Activated T-cell treated with anti-CD3 and anti-CD28 coated beads, Interleukin-2, amount 50 U/mL, for 4 hours (primary cell): ENCODE measurements at places on chromosomes 5 and 9.

DNA sequence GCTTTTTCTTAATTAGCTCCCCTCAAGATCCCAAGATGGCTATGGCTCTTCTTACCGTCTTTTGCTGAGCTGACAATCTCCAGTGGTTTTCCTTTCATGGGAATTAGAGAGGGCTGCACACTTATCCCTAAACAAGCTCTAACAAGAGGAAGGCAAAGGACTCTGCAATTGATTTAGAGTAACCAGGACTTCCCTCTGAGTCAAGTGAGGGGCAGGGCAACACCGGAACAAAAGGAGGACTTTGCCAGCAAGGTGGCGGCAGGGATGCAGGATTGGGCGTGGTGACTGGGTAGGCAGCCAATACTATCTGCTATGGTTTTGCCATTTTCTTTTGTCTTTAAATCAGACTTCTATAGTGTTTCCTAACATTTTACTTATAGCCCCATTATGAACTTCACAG lies 9.8 kb downstream of the SLC44A1 start:
- no peak for DNase-seq

GRCh38 chr5:126741361-126741760 lies 35.6 kb upstream of the LMNB1 start:
- no peak for DNase-seq

DNA sequence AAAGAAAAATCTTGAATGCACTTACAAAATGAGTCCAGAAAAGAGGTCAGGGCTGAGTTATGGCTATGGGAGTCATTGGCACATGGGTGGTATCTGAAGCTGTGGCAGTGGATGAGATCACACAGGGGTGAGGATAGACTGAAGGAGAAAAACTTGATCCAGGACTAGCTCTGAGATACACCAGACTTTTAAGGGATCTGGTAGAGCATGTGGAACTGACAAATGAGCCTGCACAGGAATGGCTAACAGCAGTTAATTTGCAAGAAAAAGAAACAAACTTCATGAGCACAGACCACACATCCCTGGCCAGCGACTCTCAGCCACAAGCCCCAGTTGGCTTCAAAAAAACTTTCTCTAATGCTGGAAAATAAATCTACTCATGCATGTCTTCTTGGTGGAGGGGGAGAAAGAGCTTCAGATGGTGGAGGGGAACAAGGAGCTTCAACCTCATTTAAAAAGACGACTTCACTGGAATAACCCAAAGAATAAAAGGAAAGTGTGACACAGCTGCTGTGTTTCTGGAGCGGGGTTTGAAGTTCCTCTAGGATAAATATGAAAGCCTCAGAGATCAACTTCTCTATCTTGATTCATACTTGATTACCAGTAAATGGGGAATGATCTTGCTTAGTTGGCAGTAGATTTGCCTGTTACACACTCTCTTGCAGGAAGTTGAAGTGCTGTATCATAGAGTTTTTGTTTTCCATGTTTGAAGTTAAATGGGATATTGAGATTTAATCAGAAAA lies 33.6 kb downstream of the TNFAIP8 start:
- DNase-seq = no peak

DNA sequence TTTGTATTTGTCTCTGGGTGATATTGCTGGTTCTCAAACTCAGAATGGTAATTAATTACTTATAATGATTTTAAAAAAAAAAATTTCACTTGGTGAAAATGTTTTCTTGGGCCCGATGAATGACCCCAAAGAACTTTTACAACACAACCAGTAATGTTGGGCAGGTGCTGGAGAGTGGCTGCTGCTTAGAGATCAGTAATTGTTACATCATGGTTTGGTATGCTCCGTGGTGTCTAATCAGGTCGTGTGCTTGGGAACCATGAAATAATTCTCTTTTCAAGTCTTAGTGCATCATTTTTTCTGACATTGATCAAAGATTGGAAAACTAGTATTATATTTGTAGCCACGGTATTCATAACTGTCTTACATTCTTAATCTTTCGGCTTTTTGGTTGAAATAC lies 29.3 kb downstream of the PCBD2 start:
- no peak for DNase-seq

GRCh38 chr5:31847354-31847753 lies 208.4 kb downstream of the PDZD2 start:
- DNase-seq = no peak
